ENCODE measurements at places on chromosomes 3 and 15. TPM values are rescaled to one million over a fixed set of nuclear protein-coding genes. Genes with fewer than 3 reads are reported as not detected.

GRCh38 chr3:23430781-23431398 is 227.8 kb downstream of the UBE2E2 start:
- no peaks in the 10 kb centered on the region for H3K27me3 ChIP-seq
- no peak overlapping the region for H3K4me3 ChIP-seq
- no peaks in the 10 kb centered on the region for H3K36me3 ChIP-seq
- no peaks in the 10 kb centered on the region for H3K4me1 ChIP-seq

DNA sequence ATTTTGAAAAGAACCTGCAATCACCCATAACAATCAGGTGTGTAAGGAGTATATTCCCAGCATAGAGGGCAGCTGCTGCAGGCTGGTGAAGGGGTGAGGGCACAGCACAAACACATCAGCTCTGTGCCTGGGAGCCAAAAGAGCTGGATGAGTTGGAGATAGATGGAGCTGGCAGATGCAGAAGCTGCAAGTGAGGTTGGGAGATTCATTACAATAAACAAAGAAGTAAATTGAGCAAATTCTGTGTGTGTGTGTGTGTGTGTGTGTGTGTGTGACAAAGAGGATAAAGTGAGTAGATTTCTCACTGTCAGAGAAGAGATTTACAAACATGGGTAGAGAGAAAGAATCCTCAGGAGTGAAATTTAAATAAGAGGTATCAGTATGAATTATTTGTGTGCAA is 994.7 kb downstream of the EPHA3 start:
- no peaks in the 10 kb centered on the region for H3K4me1 ChIP-seq
- no peak overlapping the region for H3K4me3 ChIP-seq
- no peaks in the 10 kb centered on the region for H3K36me3 ChIP-seq
- H3K27me3 ChIP-seq = no peaks in the 10 kb centered on the region
- no peak for DNase-seq

GRCh38 chr3:69784954-69785514 is 45.8 kb downstream of the MITF start:
- H3K4me1 ChIP-seq = peaks cover 2% of the 10 kb centered on the region
- no peak overlapping the region for H3K27ac ChIP-seq
- DNase-seq = no peak
- peaks cover 2% of the 10 kb centered on the region for H3K27me3 ChIP-seq

Gene SOX14
- not detected for total RNA-seq

Gene CPN2
- total RNA-seq = not detected

Measured in glutamatergic neuron (in vitro differentiated cells).